ENCODE measurements at places on chromosomes 12 and 14.

DNA sequence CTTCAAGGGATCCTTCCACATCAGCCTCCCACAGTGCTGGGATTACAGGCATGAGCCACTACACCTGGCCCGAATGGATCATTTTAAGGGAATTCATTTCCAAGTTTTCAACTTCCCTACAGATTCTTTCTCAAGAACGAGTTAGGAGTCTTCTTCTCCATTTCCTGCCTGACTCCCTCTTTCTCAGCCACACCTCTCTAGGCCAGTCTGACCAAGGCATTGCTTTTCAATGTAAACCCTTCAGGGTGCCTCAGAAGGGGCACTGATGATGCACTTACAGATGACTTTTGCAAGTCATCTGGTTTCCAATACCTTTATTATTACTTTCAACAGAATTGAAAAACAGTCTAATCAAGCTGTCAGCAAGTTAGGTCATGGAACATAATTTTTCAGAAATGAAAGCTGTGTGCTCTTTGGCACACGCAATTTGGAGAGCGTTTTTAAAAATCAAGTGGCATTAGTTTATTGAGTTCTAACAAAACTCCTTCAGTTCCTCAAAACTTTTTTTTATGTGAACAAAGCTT lies 47.2 kb downstream of the SVOP start:
- no peak for DNase-seq

- no peak for DNase-seq
These were observed 26.7 kb downstream of the NIN start for GRCh38 chr14:50804181-50804721.

DNA sequence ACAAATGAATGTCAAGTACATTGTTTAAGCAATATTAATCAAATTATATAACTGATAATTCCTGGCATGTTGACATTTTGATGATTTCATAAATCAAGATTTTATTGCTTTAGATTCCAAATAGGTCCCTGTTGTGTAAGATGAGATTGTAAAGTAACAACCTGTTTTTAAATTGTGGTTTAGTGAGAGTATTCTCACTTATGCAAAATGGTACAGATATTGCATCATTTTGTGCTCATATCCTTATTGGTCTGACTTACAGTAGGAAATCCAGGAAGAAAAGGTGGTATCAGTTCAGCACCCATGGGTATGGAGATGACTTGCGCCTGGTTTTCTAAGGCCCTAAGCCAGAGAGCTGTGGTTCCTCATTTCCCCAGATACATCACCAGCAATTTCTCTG lies 165.5 kb downstream of the KIF21A start:
- DNase-seq, result no peak

DNA sequence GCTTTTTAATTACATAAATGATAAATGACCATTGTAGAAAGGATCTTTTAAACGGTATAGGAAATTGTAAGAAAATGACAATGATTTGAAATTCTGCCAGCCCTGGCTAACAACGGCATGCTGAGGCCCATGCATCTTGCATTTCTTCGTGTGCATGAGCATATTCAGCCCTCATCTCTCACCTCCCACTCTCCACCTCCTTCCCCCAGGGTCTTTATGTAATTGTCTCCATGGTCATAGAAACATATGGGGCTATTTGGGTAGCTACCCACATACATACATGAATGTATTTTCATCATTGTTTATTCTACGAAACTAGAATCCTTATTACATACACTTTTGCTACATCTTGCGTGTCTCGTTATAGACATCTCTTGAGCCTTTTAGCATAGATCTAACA lies 4.5 kb downstream of the MYO1H start:
- DNase-seq, result no peak

DNA sequence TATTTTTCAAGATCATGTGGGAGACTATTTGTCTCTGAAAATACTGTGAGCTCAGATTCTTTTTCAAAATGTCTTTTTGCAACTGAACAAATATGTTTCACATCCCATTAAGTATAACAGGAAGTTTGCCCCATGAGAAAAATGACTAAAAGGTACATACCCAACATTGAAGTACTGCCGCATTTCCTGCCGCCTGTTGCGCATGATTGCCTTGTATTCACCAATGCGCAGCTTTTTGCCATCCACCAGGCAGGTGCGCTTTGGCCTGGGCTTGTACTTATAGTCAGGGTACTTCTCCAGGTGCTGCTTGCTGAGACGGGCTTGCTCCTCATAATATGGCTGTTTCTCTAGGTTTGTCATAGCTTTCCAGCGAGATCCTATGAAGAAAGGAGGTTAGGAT lies 413.2 kb downstream of the SOX5 start:
- no peak for DNase-seq

DNA sequence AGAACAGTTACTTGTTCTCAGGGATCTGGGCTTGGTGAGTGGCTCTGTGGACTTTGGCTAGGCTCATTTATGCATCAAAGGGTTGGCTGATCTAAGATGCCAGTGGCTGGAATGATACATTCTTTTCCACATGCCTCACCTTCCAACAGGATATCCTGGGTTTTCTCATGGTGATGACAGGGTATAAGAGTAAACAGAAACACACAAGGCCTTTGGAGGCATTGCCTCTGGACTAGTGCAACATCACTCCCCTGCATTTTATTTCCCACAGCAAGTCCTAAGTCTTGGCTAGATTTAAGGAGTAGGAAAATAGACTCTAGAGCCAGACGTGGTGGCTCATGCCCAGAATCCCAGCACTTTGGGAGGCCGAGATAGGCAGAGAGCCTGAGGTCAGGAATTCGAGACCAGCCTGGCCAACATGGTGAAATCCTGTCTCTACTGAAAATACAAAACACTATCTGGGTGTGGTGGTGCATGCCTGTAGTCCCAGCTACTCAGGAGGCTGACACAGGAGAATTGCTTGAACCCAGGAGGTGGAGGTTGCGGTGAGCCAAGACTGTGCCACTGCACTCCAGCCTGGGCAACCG lies 47.9 kb downstream of the RPH3A start:
- DNase-seq, result peak; percentile 88

DNA sequence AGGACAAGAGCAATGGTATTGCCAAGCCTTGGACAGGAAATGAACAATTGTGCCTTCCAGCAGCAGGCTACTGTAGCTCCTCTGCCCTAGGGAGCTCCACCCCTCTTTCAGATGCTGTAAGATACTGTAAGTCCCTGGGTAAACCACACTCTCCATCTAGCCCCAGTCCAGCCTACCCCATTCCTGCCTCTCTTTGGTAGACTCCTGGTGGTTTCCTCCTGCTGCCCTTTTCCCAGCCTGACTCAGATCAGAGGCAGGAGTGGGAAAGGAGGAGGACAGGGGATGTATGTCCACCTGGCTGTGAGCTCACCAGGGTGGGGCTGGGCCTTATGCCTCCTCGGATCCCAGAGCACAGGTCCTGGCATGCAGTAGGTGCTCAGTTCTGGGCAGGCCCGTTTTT lies 174.6 kb downstream of the ESRRB start:
- DNase-seq, result no peak

- DNase-seq, result no peak
These were observed 390 bp downstream of the BRAP start for GRCh38 chr12:111685322-111685810.

DNA sequence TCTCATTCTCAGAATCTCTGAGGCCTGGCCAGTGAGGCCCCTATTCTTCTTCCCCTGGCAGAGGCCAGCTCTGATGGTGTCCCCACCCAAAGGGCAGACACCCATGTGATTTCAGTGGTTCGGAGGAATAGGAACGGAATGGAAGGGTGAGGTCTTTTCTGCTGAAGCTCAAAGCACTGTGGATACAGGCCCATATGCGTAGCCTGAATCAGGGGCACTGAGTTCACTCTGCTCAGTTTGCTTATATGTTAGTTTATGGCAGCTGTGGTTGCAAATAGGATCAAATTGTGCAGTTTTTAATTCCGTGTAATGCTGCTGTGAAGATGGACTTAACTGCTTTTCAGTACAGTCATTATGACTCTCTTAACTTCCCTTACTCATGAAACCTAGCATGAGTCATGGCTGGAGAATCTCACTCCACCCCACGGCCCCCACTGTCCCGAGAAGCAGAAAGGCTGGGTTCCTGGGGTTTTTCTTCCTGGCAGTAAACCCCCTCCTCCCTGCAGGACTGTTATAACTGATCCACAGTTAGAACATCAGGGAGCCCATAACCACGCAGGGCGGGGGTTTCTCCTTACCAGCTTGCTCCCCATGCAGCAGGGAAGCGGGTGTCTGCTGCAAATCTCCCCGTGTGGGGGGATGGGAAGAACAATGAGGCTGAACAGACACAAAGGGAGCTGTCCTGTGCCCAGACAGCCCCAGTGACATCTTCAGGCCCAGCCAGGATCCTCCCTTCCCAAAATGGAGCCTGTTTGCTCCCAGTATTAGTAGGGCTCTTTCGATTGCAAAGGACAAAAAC lies 122.7 kb downstream of the SLC38A6 start:
- DNase-seq, result peak; percentile 56

DNA sequence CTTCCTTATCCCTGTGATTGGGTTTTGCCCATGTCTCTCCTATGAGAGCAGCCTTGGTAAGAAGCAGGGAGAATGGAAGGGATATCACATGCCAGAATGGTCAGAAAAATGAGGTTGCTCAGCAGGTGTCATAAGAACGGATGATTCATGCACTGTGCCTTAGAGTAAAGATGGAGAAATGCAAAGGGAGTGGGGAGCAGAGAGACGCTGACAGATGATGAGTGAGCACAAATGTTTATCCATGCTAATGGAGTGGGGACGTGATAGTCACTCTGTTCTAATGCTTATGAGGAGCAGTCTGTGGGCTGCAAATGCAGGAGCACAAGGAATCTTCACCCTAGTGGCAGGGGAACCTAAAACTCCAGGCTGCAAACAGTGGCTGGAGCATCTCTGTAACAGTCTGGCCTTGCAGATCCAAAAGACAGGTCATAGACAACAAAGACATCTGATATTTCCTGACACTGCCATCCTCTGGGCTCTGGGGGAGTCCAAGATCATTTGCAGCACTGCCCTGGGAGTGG lies 243.2 kb downstream of the CACNA1C start:
- DNase-seq, result no peak

GRCh38 chr14:104135904-104136471 lies 2.4 kb upstream of the KIF26A start:
- DNase-seq, result no peak

GRCh38 chr14:101288436-101289229 lies 272.7 kb upstream of the DIO3 start:
- DNase-seq, result no peak

- DNase-seq, result no peak
These were observed 52.9 kb downstream of the STAB2 start for GRCh38 chr12:103639983-103640382.

GRCh38 chr14:101008631-101009336 lies 105.3 kb upstream of the RTL1 start:
- DNase-seq, result no peak

DNA sequence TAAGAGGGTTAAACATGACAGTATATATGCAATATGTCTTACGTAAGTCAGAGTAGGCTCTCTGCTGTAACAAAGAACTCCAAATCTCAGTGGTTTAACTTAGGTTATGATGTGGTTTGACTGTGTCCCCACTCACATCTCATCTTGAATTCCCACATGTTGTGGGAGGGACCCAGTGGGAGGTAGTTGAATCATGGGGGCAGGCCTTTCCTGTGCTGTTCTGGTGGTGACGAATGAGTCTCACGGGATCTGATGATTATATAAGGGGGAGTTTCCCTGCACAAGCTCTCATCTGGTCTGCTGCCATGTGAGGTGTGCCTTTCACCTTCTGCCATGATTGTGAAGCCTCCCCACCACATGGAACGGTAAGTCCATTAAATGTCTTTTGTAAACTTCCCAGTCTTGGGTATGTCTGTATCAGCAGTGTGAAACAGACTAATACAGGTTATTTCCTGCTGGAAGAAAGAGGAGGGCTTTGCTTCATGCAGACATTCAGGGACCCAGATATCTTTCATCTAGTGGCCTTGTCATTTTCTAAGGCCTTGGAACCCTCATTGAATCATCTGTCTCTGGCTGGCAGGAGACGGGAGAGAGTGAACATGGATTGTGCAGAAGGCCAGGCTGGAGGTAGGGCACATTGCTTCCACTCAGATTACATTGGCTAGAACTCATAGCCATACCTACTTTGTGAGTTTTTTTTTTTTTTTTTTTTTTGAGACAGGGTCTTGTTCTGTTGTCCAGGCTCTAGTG lies 96.1 kb downstream of the CRADD start:
- DNase-seq, result no peak

- DNase-seq, result peak; percentile 54
These were observed at the start of gene ZDHHC17 for GRCh38 chr12:76763746-76764675. Gene ZDHHC17 (plus strand): TSS chr12:76764115. CDS start chr12:76764237, 122 bp downstream.

DNA sequence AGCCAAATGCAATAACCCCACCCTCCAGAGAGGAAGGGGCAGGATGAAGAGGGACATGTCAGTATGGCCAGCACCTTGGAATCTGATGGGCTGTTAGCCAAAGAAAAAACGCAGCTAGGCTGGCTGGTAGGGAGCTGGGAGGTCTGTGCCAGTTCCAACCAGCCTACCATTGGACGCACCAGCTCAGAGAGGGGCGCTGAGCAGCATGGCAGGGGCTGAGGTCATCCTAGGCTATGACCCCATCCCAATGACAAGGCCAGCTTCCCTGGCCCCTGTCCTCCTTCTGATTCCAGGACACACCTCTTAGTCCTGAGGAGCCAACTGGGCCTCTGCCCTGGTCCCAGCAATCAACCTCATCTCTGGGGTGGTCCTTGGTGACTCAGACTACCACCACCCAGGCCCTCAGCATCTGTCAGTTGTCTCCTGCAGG lies 12.2 kb downstream of the ACTN1 start:
- DNase-seq, result no peak

DNA sequence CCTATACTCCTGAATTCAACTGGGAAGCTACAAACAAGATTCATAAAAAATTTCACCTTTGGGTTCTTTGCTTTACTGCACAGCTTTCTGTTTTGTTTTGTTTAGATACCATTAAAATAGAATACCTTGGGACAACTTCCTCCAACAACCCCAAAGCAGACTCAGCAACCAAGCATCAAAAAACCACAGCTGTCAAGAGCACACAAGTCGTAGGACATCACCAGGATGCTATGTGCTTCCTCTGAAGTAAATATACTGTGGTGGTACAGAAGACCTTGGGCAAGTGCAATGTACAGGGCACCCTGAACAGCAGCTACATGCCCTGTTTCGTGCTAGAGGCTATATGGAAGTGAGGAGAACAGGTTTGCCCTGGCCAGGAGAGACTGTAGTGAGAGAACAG lies 359.3 kb downstream of the BCL11B start:
- no peak for DNase-seq

GRCh38 chr14:105166571-105167302 lies 1.8 kb downstream of the JAG2 start:
- no peak for DNase-seq

GRCh38 chr14:97802430-97803373 lies 1005.5 kb downstream of the VRK1 start:
- DNase-seq, result no peak

GRCh38 chr12:99200711-99201384 lies 446.7 kb upstream of the GARIN6 start:
- DNase-seq, result no peak

- DNase-seq, result no peak
These were observed 275.6 kb upstream of the NAV3 start for GRCh38 chr12:77555074-77555473.

DNA sequence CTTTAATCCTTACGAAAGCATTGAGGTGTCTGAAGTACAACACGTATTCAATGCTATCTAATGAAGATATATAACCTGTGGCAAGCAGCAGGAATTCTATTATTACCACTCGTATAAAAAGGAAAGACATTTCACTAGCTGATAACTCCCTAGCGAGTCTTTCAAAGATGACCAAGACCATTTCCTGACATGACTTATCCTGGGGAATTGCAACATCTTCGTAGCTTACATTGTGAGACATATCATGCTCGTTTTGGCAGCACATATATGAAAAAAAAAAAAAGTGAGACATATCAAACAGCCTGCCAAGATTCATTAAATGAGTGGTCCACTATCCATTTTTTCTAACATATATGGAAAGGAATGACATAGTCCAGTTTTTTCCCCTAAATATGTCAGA lies 337.0 kb downstream of the FSCB start:
- no peak for DNase-seq
